Osteoblast (primary cell): ENCODE measurements at places on chromosomes 4 and X. TPM values are rescaled to one million over a fixed set of nuclear protein-coding genes. Genes with fewer than 3 reads are reported as not detected.

DNA sequence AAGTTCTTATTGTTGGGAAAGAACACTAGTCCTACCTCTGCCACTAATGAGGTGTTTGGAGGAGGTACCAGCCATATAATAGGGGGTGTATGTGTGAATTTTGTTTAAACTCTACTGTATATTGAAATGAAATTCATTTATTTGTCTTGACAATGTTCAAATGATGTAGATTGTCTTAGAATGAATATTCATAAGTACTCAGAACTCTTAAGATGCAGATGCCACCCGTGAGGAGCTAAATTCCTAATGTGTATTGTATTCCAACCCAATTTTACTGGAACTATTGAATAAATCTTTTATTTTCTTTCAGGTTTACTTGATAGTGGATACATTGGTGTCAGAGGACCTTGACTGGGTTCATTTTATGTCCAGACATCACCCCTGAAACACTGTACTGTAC lies 63.9 kb upstream of the RAB33B start:
- DNase-seq = no peak

- DNase-seq = no peak
Measured at GRCh38 chr4:176210101-176210500, 14.7 kb upstream of the SPATA4 start.

DNA sequence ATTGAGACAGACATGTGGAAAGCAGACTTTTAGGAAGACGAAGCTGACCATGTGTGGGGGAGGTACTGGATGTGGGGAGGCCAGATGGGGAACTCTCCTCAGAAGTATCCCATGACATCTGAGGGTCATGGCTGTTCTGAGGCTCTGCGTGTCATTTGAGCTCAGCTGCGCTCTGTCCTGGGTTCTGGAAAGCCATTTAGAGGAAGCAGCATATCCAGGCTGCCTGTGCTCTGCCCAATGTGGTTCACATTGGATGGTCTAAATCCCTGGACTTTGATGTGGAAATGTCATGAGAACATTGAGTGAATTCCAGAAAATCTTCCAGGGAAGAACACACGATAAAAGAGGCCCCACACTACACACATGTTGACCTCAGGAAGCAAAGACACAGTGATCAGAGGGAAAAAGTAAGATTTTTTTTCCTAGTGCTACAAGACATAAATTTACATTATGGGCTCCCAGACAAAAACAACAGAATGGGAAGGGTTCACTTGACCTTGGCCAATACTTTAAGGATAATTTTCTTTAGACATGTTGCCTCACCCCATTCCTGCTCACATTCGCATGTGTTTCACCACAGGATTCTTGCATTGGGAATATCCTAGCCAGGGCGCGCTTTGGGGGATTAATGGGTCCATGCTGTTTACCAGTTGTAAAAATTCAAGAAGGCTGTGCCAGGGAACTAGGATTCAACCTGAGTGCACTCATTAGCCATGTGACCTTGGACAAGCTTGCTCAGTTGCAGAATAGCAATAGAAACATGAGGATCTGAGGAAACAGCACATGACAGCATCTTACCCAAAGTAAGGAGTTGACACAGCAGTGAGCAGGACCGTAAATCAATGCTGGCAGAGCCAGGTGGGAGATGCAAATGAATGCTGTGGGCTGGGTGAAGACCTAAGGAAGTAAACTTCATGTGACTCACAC lies 73.2 kb upstream of the C1QTNF7 start:
- no peak for DNase-seq

SH3TC1 gene
- total RNA-seq = 3.5 and 3.6 TPM in 2 replicates

DNA sequence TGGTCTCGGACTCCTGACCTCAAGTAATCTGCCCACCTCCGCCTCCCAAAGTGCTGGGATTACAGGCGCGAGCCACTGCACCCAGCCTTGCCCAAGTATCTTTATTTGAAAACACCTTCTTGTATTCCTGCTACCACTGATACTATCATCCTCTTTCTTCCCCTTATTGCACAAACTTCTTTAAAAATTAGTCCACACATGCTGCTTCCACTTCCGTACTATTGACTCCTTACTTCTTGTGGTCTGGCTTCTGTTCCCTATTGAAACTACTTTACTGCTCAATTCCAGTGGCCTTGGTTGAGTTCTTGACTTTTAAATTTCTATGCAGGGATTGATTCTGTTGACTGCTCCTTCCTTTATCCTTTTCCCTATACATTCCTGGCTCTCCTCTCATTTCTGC lies 38.8 kb downstream of the MTM1 start:
- DNase-seq = no peak

ARHGEF9 gene
- total RNA-seq = 16.3 and 17.7 TPM in 2 replicates

UBQLN2 gene
- 11.2 and 13.6 TPM in 2 replicates for total RNA-seq

- no peak for DNase-seq
Measured at GRCh38 chr4:100075486-100076270, 114.6 kb downstream of the DDIT4L start.

GRCh38 chr4:82284475-82284857 lies 89.3 kb downstream of the HNRNPD start:
- no peak for DNase-seq

RPA4 gene
- total RNA-seq = 0.88 and 1.1 TPM in 2 replicates

GRCh38 chr4:89171176-89171805 lies 60.0 kb downstream of the TIGD2 start:
- no peak for DNase-seq

PLAC8 gene
- 0.59 and 0.72 TPM in 2 replicates for total RNA-seq

GRCh38 chrX:31420302-31420701 lies 348.5 kb upstream of the FTHL17 start:
- no peak for DNase-seq

GRCh38 chr4:121863799-121864198 lies 6.5 kb downstream of the BBS7 start:
- DNase-seq = no peak

- DNase-seq = no peak
Measured at GRCh38 chrX:30800901-30801300, 88.2 kb downstream of the TAB3 start.

- no peak for DNase-seq
Measured at GRCh38 chr4:87274803-87275202, 47.9 kb downstream of the HSD17B13 start.

SLC34A2 gene
- not detected in 2 replicates for total RNA-seq

DNA sequence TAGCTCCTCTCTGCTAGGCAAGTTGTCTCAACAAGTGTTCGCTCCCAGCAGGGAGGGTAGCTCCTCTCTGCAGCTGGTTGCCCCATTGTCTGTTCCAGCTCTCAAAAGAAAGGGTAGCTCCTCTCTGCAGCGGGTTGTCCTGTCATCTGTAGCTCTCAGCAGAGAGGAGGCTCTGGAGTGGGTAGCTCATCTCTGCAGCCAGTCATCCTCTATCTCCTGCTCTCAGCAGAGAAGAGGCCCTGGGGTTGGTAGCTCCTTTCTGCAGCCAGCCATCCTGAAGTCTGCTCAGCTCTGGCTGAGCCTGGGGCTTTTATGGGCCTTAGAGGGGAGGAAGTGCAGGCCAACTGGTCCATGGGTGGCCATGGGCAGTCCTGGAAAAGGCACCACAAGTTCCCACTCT lies 342.7 kb downstream of the PTTG2 start:
- no peak for DNase-seq

DNA sequence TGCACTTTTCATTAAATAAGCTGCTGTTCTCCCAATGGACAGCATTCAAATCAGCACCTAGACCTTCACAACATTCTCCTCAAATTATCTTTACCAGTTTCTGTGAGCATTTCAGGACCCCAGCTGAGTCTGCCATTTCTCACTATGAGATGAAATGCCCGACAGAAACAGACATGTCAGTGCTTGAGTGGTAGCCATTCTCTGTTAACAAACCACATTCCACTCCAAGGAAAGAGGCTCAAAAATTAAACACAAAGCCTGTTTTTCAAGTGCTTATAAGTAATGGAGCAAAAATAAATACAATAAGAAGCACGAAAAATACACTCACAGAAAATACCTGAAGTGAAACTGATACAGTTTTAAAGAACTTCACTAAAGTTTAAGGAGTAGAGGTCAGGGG lies 320.2 kb upstream of the PRPS2 start:
- DNase-seq = no peak

DNA sequence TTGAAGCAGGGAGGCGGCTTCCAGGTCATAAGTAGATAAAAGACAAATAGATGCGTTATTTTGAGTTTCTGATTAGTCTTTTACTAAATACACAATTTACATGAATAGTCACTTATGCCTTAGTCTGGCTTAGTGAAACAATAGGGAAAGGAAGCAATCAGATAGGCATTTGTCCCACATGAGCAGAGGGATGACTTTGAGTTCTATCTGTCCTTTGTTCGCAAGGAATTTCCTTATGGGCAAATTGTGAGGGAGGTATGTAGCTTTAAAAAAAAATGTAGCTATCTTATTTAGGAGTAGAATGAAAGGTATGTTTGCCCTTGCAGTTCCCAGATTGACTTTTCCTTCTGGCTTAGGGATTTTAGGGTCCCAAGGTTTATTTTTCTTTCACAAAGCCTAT lies 26.3 kb upstream of the ADH1C start:
- DNase-seq = no peak

- DNase-seq = no peak
Measured at GRCh38 chr4:176107695-176108094, 42.1 kb downstream of the WDR17 start.

DNA sequence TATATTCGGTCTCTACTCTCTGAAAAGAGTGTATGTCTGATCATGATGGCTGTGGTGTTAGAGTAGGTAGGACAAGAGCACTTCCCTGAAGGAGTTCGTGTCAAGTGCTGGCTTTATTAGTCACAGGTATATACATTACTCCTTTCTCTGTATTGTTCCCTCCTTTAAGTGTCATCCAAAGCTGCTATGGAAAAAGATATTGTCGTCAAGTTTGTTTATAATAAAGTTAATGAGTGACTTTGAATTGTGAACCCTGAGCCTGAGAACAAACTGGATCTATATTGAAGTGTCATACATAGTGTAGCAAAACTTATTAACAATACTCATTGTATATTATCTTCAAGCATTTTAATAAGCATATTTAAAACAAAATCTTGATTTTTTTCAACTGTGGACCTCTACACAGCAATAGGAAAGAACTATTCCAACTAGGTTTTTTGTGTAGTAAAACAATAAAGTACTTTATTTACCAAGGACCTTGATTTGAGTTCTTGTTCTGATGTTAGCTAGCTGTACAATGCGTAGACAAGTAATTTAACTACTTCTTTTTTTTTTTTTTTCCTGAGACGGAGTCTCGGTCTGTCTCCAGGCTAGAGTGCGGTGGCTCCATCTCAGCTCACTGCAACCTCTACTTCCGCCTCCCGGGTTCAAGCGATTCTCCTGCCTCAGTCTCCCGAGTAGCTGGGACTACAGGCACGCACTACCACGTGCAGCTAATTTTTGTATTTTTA lies 177.7 kb downstream of the RAPGEF2 start:
- no peak for DNase-seq

GRCh38 chrX:3159995-3160720 lies 118.9 kb downstream of the ARSF start:
- DNase-seq = no peak

DNA sequence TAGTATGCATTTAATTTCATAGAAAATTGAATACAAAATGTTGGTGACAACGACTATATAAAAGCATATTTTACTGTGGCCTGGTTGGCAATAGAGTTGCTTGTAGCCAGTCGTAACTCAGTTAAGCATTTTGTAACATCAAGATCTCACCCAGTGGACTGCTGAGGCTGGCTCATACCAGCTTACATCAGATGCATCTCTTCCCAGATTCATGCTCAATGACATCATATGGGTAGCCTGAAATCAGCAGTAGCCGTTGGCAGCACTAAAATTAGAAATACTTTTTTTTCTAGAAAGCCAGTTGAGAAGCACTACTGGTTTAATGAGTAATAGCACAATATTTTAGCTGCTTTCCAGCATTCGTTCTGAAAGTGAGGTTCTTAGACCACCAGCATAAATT lies 341.2 kb downstream of the TECRL start:
- DNase-seq = no peak

- no peak for DNase-seq
Measured at GRCh38 chr4:41598580-41598979, 60.6 kb downstream of the LIMCH1 start.
